Cardiac muscle cell (in vitro differentiated cells and primary cell): ENCODE measurements at places on chromosomes 3 and 15. TPM values are rescaled to one million over a fixed set of nuclear protein-coding genes. Genes with fewer than 3 reads are reported as not detected.

- DNase-seq = no peak
Measured at GRCh38 chr15:66394472-66394871, 7.8 kb downstream of the MAP2K1 start.

DCBLD2 gene
- 53.9 and 88.4 TPM in 2 replicates for total RNA-seq

MUC4 gene
- not detected in 2 replicates for total RNA-seq

ZNF662 gene
- total RNA-seq = 0.14 and 0.21 TPM in 2 replicates
